Calu3 (cell line): ENCODE measurements at places on chromosomes 12 and 14. TPM values are rescaled to one million over a fixed set of nuclear protein-coding genes. Genes with fewer than 3 reads are reported as not detected.

P2RX7 gene
- not detected in 2 replicates for total RNA-seq

HSPB8 gene
- 2.0 and 2.6 TPM in 2 replicates for total RNA-seq

TMEM253 gene
- total RNA-seq: 0.24 TPM in 1 of 2 replicates, not detected in the other

NPAS3 gene
- not detected in 2 replicates for total RNA-seq

HAL gene
- total RNA-seq: 1.4 TPM in 2 replicates

CLEC4C gene
- total RNA-seq: not detected in 2 replicates

KLHDC1 gene
- total RNA-seq: 0.49 and 0.99 TPM in 2 replicates

AMDHD1 gene
- total RNA-seq: 1.2 and 1.6 TPM in 2 replicates

RNASE7 gene
- not detected in 2 replicates for total RNA-seq

PRH1 gene
- total RNA-seq: 12.4 and 21.9 TPM in 2 replicates

ACOT6 gene
- total RNA-seq: not detected in 2 replicates

KCNK10 gene
- total RNA-seq: not detected in 2 replicates

MYF6 gene
- not detected in 2 replicates for total RNA-seq

RPL10L gene
- total RNA-seq: not detected in 2 replicates

CCDC198 gene
- 58.7 and 81.3 TPM in 2 replicates for total RNA-seq

BICDL1 gene
- 25.7 and 31.6 TPM in 2 replicates for total RNA-seq

AKAP3 gene
- total RNA-seq: 1.5 and 1.6 TPM in 2 replicates

SLC17A8 gene
- total RNA-seq: not detected in 2 replicates

CLEC1B gene
- not detected in 2 replicates for total RNA-seq

CACNB3 gene
- 17.9 and 21.1 TPM in 2 replicates for total RNA-seq
